Aorta (tissue), 5 donors: ENCODE measurements at places on chromosomes 16 and 17. TPM values are rescaled to one million over a fixed set of nuclear protein-coding genes. Genes with fewer than 3 reads are reported as not detected.
A peak's percentile ranks its signal among the peaks of the same experiment; 100 is the strongest.

DNA sequence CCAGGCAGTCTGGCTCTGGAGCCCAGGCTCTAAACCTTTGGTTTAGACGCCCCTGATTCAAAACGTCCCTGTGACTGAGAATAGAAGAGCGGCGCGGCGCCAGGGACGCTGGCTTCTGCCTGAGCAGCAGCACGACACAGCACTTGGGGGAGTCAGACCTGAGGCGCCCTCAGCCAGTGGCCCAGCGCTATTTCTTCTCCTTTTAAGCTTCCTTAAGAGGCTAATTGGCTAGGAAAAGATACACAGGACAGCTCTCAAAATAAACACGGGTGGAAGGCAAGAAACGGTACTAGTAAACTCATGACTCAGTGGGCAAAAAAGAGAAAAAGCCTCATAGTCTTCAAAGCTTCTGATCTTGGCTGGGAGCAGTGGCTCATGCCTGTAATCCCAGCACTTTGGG lies 34.9 kb downstream of the GTF3C1 start:
- no peaks in the 10 kb centered on the region for H3K27me3 ChIP-seq
- no peak overlapping the region for H3K4me3 ChIP-seq
- H3K36me3 ChIP-seq: peaks cover 3% of the 10 kb centered on the region
- no peak overlapping the region for H3K27ac ChIP-seq

DNA sequence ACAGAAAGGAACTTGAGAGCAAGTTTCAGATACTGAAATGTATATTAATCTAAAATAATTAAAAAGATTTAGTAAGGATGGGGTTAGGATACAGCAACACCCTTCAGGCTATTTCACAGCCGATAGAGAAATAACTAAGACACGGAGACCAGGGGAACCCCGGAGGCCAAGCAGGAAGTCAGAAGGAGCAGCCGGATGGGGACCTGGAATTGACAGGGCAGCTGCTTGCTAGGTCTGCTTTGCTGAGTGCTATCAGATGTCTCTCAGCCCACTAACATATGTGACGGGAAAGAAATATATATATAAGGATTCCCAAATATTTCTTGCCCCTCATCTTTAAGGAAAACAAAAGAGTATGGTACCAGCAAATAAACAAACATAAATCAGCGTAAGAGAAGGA lies 154.1 kb upstream of the CDH5 start:
- no peak overlapping the region for H3K4me3 ChIP-seq
- no peaks in the 10 kb centered on the region for H3K4me1 ChIP-seq
- no peaks in the 10 kb centered on the region for H3K27me3 ChIP-seq

DNA sequence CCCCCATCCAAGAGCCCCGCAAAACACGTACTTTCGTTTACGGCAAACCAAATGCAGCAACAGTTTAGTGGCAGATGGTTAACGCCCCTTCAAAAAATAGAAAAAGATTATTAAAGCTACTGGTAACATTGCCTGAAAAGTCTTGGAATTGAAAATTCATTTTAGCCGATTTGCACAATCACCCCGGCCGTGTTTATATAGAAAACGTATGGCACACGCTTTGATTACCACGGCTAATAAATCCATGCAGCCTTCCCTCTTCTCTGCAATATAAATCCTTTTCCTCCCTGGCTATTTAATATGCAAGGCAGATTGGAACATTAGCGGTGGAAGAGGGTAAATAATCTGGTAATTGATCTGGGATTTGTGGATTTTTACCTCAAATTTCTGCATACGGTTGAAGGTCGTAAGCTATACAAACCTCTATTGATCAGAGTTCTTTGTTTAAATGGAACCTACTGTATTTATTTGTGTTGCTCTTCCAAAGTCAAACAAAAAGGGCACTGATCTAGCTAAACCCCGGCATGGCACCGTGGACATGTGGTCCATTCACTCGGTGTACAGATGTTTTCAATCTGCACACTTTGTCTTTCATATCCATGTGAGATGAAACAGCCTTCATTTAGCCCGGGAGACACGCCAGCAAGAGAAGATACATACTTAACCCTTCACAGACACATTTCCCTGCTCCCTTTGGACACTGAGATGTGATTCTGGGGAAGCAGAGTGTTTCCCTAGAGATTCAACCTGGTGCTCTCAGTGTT lies 238.1 kb upstream of the MAF start:
- no peak for DNase-seq
- no peaks in the 10 kb centered on the region for H3K27me3 ChIP-seq
- no peaks in the 10 kb centered on the region for H3K4me1 ChIP-seq
- H3K36me3 ChIP-seq: no peaks in the 10 kb centered on the region

Gene MYL11
- total RNA-seq: not detected

DNA sequence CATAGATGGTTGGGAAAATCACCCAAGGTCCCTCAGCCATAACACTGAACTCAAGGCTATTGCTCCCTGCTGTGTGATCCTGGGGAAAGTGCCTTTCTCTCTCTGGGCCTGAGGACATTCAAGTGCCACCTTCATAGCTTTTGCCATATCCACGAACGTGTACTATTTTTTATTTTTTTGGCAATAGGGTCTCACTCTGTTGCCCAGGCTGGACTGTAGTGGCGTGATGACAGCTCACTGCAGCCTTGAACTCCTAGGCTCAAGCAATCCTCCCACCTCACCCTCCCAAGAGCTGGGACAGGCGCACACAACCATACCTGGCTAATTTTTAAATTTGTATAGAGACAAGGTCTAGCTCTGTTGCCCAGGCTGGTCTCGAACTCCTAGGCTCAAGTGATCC lies 10.6 kb downstream of the PLLP start:
- no peak overlapping the region for H3K27ac ChIP-seq
- no peaks in the 10 kb centered on the region for H3K27me3 ChIP-seq
- no peaks in the 10 kb centered on the region for H3K4me1 ChIP-seq
- no peak for DNase-seq
- H3K4me3 ChIP-seq: no peak overlapping the region

GRCh38 chr16:88580371-88580770 lies 10.2 kb downstream of the ZC3H18 start:
- no peak overlapping the region for H3K27ac ChIP-seq
- H3K4me3 ChIP-seq: no peak overlapping the region
- H3K4me1 ChIP-seq: no peaks in the 10 kb centered on the region

- DNase-seq: no peak
- no peaks in the 10 kb centered on the region for H3K36me3 ChIP-seq
- H3K27me3 ChIP-seq: no peaks in the 10 kb centered on the region
- no peak overlapping the region for H3K4me3 ChIP-seq
- no peaks in the 10 kb centered on the region for H3K4me1 ChIP-seq
Observed at GRCh38 chr17:79706931-79707850, 23.6 kb upstream of the ENPP7 start.

Gene TMEM238L
- not detected for total RNA-seq

DNA sequence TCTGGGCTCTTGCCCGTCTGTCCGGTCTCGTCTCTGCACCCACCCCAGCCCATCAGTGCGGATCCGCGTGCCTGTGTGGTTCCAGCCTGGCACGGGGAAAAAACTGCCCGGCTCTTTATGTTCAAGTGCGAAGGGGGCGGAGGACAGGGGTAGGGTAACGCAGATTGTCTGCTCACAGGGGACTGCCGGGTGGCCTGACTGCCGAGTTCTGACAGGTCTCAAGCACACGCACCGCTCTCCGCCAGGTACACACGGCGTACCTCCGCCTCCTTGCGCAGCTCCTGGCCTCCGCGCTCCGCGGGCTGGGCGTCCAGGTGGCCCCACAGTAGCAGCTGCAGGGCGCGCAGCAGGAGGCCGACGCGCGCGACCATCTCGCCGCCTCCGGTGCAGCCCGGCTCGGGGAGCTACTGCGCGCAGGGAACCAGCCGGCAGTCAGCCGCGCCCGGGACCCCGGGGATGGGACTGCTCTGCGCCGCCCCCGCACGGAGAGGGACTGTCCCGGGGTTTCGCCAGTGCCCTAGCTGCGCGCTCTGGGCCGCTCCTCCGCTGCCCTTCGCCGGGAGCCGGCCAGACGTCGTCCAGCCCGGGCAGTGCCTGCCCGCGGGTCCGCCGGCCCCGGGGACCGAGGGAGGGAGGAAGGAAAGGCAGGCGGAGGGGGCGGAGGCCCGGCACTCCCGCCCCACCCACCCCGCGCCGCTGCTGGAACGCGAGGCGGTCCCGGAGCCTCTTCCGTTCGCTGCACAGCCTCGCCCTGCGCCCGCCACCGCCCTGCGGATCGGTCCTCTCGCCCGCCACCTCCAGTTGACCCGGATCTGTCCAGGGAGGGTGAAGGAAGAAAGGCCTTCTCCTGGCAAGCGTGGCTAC lies at the start of gene MMP28:
MMP28 (minus strand) TSS at position 635 of the 864 bp plus-strand sequence; CDS start at position 371, 264 bp downstream.
- peak; percentile 86 for DNase-seq
- no peaks in the 10 kb centered on the region for H3K36me3 ChIP-seq
- H3K4me1 ChIP-seq: no peaks in the 10 kb centered on the region
- peak within 1 kb of the TSS; percentile 29 for H3K4me3 ChIP-seq

GRCh38 chr17:79341222-79341780 lies 266.7 kb downstream of the ENGASE start:
- no peak overlapping the region for H3K27ac ChIP-seq
- no peaks in the 10 kb centered on the region for H3K4me1 ChIP-seq
- no peaks in the 10 kb centered on the region for H3K27me3 ChIP-seq

DNA sequence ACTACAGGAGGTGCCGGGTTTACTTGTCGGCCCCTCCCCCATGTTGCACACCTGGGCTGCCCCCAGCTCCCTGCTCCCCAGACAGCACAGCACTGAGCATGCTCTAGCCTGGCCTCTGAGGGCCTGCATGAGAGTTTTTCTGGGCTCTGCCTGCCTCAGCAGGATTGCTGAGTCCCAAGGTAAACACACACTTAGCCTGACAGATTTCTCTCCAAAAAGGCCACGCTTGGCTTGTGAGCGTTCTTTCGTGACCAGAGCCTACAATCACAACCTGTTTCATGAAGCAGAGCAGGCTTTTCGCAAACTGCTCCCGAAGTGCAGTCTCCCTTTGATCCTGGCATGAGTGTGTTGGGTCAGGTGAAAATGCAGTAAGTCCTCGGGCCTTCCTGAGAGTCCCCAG lies 9.8 kb upstream of the CD300E start:
- peaks cover 3% of the 10 kb centered on the region for H3K27me3 ChIP-seq
- H3K27ac ChIP-seq: no peak overlapping the region
- DNase-seq: no peak
- no peaks in the 10 kb centered on the region for H3K4me1 ChIP-seq
- H3K36me3 ChIP-seq: no peaks in the 10 kb centered on the region

DNA sequence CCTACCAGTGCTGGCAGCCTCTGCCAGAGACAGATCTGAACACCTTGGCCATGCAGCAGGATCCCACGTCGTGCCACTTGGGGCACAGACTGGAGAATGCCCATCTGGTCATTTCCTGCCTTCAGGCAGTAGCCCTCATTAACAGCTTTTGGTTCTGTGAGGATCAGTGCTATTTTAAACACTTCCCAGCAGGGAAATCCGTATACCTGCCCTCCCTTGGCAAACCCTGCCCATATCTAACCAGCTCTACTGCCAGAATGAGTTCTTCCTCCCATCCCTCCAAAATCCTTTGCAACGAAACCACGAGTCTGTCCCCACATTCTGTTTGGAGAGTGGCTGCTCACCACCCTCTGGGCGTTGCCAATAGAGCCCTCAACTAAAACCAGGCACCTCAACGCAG lies 245.7 kb downstream of the ENGASE start:
- no peak overlapping the region for H3K27ac ChIP-seq
- DNase-seq: no peak
- no peaks in the 10 kb centered on the region for H3K4me1 ChIP-seq
- H3K27me3 ChIP-seq: no peaks in the 10 kb centered on the region
- H3K4me3 ChIP-seq: no peak overlapping the region
- no peaks in the 10 kb centered on the region for H3K36me3 ChIP-seq

GRCh38 chr16:5001571-5001970 lies 32.2 kb downstream of the NAGPA start:
- H3K27me3 ChIP-seq: no peaks in the 10 kb centered on the region
- DNase-seq: peak; percentile 5
- H3K4me1 ChIP-seq: no peaks in the 10 kb centered on the region
- H3K36me3 ChIP-seq: no peaks in the 10 kb centered on the region

Gene SLC5A10
- total RNA-seq: not detected

Gene NAGS
- total RNA-seq: 0.94 TPM

DNA sequence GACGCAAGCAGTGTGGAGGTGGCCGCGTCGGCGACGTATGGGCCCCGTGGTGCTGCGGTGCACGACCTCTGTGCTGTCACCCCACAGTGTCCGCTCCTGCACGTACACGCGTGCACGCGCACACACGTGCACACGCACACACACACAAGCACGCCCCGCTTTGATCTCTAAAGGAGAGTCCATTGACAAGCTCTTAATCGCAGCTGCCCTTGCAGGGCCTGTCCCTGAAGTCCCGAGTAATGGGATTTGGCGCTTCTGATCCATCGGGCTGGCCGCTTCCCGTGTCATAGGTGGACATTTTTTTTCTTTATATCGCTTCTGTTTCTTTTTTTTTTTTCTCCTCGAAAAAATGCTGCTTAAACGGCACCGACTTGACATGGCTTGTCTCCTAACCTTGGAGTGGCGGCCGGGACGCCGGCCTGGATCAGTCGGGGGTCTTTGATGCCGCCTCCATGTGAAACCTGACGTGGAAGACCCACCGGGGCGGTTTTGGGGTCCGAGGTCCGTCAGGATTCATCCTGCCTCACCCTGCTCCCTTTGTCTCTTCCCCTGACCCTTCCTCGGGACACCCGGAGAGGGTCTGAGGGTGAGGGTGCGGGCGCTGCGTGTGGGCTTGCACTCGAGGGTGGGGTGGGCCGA lies 8.3 kb upstream of the AXIN1 start:
- DNase-seq: no peak
- H3K4me3 ChIP-seq: no peak overlapping the region
- H3K27ac ChIP-seq: no peak overlapping the region

Gene ATAD5
- 1.6 TPM for total RNA-seq

- DNase-seq: peak; percentile 69
- no peak overlapping the region for H3K4me3 ChIP-seq
- no peaks in the 10 kb centered on the region for H3K4me1 ChIP-seq
Observed at GRCh38 chr16:67286441-67287235, 7.3 kb downstream of the PLEKHG4 start.

DNA sequence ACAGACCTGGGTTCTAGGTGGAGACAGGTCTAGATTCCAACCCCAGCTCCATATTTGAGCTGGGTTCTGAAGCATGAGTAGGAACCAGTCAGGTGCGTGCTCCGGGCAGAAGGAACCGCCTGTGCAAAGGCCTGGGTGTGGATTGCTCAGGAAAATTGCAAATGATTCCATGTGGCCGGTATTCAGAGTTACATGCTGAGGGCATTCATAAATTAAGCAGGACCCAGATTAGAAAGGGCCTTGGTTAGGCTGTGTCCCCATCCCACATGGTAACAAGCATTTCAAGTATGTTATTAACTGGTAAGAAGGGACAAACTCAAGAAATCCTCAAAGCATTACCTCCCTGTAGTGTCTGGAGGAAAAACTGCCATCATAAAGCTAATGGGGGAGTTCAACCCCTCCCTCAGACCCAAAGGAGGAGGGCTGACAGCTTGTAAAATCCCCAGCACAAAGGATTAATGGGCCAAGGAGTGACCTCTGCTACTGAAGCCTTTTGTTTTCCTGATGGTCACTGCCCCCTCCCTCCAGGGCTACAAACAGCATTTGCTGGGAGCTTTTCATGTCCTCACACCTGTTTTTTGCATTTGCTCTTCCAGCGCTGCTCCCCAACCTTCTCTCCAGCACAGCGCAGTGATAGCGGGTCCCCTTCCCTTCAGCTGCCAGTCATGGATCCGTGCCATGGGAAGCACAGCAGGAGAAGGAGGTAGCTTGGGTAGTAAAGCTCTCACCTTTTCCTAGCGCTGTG lies 218.0 kb downstream of the C16orf95 start:
- H3K4me1 ChIP-seq: no peaks in the 10 kb centered on the region
- H3K36me3 ChIP-seq: no peaks in the 10 kb centered on the region
- DNase-seq: no peak
- H3K27ac ChIP-seq: no peak overlapping the region
- no peak overlapping the region for H3K4me3 ChIP-seq

- H3K4me1 ChIP-seq: no peaks in the 10 kb centered on the region
- H3K27ac ChIP-seq: no peak overlapping the region
- H3K4me3 ChIP-seq: no peak overlapping the region
- DNase-seq: no peak
- H3K36me3 ChIP-seq: no peaks in the 10 kb centered on the region
- no peaks in the 10 kb centered on the region for H3K27me3 ChIP-seq
Observed at GRCh38 chr17:46890638-46891037, 32.3 kb upstream of the GOSR2 start.

Gene SUZ12
- total RNA-seq: 20.1 TPM
